NCI-H774 (cell line): ENCODE measurements at places on chromosomes 7 and 10.

GRCh38 chr7:107591421-107591820, 11.4 kb downstream of the BCAP29 start:
- no peak for DNase-seq

- DNase-seq = no peak
Measured at GRCh38 chr10:14243221-14243620, 87.5 kb downstream of the FRMD4A start.

- no peak for DNase-seq
Measured at GRCh38 chr10:33293531-33294170, 40.8 kb downstream of the NRP1 start.

- DNase-seq = peak; percentile 15
Measured at GRCh38 chr7:3943779-3944520, 642.9 kb downstream of the SDK1 start.

GRCh38 chr10:97723001-97723400, 9.5 kb downstream of the MARVELD1 start:
- no peak for DNase-seq

- no peak for DNase-seq
Measured at GRCh38 chr10:91559750-91560149, 73.1 kb downstream of the PPP1R3C start.

DNA sequence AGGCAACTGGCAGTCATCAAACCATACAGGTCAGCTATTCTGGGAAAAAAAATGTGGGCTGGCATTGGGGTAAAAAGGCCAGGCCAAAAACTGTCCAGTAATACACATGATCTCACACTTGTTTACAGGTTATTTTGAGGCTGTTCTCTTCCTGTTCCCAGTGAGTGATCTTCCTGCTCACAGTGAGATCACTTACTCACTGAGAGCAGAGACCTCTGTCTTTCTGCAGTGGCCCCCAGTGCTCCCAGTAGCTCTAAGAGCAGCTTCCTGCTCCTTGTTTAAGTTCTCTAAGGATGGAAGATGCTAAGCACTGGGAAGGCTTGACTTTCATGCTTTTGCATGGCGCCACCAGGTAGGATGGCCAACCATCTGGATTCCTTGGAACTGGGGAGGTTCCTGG, 93.5 kb upstream of the KIAA1217 start:
- no peak for DNase-seq

GRCh38 chr7:141359740-141360415, 191.3 kb upstream of the AGK start:
- DNase-seq = no peak

- DNase-seq = no peak
Measured at GRCh38 chr10:112271982-112272381, 11.2 kb upstream of the TECTB start.

GRCh38 chr10:103193820-103194529, 903 bp upstream of the NT5C2 start:
- DNase-seq = no peak

GRCh38 chr10:127145173-127145572, 51.2 kb downstream of the INSYN2A start:
- no peak for DNase-seq
